ENCODE measurements at places on chromosomes 1 and 21.

- no peak for DNase-seq
These were observed 215.4 kb upstream of the PROX1 start for GRCh38 chr1:213772128-213773063.

DNA sequence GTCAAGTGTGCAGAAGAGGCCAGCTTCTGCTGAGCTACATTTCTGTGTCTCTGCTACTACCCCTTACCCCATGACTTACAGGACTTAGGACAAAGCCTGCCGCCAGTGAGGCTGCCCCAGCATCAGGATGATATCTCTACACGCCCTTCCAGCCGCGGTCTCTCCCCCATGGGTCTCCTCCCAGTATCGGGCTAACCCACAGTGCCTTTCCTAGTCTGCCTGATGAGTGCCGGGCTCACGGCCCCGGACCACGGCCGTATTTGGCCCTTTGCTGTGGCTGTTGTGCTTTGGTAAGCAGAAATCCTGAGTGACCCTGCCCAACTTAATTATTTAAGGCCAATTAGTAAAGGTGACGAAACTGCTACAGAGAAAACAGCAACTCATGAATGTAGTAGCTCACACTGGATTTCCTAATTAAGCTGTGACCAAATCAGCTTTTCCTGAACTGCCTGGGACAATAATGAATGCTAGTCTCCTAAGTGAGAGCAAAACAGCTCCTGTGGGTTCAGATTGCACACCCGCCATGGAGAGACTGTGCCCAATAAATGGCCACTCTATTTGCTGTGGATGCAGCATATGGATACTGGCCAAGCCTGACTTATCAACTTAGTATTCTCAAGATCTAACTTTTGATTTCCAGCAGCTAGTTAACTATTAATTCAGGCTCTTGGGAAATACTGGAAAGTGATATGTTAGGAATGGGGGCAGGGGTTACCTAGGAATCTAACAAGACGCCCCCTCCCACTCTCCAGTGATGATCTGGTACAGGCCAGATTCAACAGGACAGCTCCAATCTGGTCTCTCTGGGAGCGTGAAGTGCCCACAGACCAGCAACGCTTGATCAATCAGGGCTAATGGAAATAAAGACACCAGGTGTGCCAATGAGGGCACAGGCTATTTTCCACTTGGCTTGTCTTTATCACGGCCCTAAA is 123.3 kb upstream of the IFFO2 start:
- DNase-seq: no peak

DNA sequence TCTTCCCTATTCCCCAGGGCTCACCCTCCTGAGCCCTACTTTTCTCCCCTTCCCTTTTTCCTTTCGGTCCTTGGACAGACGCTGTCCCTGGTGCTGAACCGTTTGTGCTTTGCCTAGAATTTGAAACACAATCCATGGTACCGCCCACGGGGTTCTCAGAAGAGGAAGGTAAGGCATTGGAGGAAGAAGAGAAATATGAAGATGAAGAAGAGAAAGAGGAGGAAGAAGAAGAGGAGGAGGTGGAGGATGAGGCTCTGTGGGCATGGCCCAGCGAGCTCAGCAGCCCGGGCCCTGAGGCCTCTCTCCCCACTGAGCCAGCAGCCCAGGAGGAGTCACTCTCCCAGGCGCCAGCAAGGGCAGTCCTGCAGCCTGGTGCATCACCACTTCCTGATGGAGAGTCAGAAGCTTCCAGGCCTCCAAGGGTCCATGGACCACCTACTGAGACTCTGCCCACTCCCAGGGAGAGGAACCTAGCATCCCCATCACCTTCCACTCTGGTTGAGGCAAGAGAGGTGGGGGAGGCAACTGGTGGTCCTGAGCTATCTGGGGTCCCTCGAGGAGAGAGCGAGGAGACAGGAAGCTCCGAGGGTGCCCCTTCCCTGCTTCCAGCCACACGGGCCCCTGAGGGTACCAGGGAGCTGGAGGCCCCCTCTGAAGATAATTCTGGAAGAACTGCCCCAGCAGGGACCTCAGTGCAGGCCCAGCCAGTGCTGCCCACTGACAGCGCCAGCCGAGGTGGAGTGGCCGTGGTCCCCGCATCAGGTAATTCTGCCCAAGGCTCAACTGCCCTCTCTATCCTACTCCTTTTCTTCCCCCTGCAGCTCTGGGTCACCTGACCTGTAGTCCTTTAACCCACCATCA is 10.4 kb downstream of the BCAN start:
- no peak for DNase-seq

DNA sequence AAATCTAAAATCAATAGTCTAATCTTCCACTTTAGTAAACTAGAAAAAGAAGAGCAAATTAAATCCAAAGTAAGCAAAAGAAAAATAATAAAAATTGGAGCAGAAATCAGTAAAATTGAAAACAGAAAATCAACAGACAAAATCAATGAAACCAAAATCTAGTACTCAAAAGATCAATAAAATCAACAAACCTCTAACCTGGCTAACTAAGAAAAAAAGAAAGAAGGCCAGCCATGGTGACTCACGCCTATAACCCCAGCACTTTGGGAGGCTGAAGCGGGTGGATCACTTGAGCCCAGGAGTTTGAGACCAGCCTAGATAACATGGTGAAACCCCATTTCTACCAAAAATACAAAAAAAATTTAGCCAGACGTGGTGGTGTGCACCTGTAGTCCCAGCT is 22.8 kb downstream of the PDIK1L start:
- DNase-seq: no peak

GRCh38 chr1:64295561-64295960 is 92.1 kb downstream of the UBE2U start:
- DNase-seq: no peak

GRCh38 chr1:113904293-113904673 is 316 bp downstream of the AP4B1 start:
- DNase-seq: no peak

DNA sequence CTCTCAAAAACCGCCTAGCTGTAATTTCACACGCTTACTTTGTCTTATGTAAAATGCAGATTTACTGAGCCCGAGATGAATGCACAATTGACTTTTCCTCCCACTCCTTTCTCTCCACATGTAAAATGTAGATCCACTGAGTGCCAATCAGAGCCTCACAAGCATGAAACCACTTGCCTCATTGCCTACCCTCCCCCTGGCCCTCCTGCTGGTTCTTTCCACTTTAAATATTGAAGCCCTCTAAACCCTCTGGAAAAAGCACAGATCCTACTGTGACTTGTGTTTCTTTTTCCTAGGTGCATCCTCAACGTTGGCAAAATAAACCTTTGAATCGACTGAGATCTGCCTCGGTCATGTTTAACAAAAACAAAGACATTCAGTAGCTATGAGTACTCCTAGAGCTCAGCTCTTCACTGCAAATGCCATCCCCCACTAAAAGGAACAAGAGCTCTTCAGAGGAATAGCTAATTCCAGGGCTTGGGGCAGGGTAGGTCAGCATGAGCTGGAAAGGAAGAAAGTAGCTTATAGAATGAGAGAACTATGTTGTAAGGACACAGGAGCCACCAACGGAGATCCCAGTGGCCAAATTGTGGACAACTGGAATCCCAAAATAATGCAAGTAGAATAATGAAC is 365.5 kb upstream of the RUNX1 start:
- DNase-seq: no peak

Measured in central memory CD4-positive, alpha-beta T cell (primary cell).